ENCODE measurements at places on chromosomes 5 and 9. TPM values are rescaled to one million over a fixed set of nuclear protein-coding genes. Genes with fewer than 3 reads are reported as not detected.
A peak's percentile ranks its signal among the peaks of the same experiment; 100 is the strongest.

The PCDHGA9 gene
- total RNA-seq: 3.7 TPM

The OR13C8 gene
- not detected for total RNA-seq

DNA sequence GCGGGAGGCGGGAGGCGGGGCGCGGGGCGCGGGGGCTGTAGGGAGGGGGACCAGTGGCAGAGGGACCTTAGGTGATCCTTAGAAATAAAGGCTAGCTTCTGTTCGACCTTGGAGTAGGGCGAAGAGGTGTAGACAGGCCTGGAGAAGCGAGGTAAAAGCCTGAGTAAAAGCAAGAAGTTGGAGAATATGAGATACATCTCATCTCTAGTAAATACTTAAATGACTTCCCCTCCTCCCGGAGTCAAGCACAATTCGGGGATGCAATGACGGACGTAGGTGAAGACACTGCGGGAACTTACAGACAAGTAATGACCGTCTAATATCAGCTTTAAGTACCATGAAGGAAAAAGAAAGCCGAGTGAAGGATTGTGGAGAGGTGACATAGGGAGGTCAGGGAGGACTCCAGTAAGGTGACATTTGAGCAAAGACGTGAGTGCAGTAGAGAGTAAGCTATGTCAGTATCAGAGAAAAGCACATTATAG lies 466 bp downstream of the SMC2 start:
- no peak for DNase-seq

GRCh38 chr9:137217276-137218211 lies 4.5 kb downstream of the RNF208 start:
- DNase-seq: peak; percentile 89

- no peak for DNase-seq
Measured at GRCh38 chr5:91381239-91381773, 1.8 kb downstream of the ARRDC3 start.

GRCh38 chr9:15086156-15086763 lies 176.0 kb upstream of the FREM1 start:
- DNase-seq: no peak
